ENCODE measurements at places on chromosomes 13 and 19. TPM values are rescaled to one million over a fixed set of nuclear protein-coding genes. Genes with fewer than 3 reads are reported as not detected.

DNA sequence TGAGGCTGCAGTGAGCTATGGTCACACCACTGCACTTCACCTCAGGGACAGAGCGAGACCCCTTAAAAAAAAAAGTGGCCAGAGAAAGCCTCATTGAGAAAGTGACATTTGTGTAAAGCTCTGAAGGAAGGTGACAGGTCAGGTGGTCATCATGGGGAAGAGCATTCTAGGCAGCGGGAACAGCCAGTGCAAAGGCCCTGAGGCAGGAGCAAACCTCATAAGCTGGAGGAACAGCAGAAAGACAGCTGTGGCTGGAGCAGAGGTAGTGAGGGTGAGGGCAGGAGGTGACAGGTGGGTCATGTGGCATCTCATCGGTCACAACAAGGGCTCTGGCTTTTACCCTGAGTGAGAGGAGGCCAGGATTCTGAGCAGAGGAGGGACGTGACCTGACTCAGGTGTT lies 64.4 kb downstream of the RYR1 start:
- no peak for DNase-seq

- DNase-seq: no peak
These were observed 606.6 kb downstream of the DCT start for GRCh38 chr13:93872786-93873347.

DNA sequence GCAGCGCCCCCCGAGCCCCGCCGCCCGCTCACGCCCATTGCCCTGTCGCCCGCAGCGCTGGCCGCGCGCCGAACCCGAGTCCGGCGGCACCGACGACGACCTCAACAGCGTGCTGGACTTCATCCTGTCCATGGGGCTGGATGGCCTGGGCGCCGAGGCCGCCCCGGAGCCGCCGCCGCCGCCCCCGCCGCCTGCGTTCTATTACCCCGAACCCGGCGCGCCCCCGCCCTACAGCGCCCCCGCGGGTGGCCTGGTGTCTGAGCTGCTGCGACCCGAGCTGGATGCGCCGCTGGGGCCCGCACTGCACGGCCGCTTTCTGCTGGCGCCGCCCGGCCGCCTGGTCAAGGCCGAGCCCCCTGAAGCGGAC lies 518 bp downstream of the KLF2 start:
- DNase-seq: no peak

The CGB2 gene
- not detected for total RNA-seq

DNA sequence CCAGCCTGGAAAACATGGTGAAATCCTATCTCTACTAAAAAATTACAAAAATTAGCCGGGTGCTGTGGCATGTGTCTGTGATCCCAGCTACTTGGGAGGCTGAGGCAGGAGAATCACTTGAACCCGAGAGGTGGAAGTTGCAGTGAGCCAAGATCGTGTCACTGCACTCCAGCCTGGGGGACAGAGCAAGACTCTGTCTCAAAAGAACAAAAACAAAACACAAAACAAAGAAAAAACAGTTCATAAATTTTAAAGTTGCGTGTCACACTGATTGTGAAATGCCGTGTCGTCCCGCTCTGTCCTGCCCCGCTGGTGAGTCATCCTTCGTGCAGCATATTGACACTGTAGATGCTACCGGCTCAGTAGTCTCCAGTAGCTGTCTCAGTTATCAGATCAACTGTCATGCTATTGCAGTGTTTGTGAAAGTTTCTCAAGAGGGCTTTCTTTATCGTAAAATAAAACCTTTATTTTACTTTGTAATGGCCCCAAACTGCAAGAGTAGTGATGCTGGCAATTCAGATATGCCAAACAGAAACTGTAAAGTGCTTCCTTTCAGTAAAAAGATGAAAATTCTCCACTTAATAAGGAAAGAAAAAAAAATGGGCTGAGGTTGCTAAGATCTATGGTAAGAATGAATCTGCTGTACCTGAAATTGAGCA lies 36.4 kb upstream of the IGFL1 start:
- DNase-seq: no peak

DNA sequence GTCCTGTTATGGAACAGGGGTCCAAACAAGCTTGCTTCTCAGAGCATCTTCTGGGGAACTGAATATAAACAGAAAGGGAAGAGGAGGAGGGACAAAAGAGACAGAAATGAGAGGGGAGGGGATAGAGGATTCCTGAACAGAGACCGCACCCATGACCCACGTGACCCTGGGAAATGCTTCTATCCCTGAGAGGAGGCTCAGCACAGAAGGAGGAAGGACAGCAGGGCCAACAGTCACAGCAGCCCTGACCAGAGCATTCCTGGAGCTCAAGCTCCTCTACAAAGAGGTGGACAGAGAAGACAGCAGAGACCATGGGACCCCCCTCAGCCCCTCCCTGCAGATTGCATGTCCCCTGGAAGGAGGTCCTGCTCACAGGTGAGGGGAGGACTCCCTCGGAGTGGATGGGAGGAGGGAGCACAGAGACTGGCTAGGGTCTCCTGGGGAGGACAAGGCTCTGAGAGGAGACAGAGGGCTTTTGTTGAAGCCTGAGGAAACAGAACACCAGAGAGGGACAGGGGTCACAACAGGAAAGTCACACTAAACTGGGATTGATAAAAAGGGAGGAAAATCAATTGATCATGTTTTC lies at the start of gene CEACAM6:
CEACAM6 (plus strand) TSS at position 203 of the 586 bp plus-strand sequence; CDS start at position 312, 109 bp downstream.
- no peak for DNase-seq

The DIRAS1 gene
- total RNA-seq: 0.77 TPM

DNA sequence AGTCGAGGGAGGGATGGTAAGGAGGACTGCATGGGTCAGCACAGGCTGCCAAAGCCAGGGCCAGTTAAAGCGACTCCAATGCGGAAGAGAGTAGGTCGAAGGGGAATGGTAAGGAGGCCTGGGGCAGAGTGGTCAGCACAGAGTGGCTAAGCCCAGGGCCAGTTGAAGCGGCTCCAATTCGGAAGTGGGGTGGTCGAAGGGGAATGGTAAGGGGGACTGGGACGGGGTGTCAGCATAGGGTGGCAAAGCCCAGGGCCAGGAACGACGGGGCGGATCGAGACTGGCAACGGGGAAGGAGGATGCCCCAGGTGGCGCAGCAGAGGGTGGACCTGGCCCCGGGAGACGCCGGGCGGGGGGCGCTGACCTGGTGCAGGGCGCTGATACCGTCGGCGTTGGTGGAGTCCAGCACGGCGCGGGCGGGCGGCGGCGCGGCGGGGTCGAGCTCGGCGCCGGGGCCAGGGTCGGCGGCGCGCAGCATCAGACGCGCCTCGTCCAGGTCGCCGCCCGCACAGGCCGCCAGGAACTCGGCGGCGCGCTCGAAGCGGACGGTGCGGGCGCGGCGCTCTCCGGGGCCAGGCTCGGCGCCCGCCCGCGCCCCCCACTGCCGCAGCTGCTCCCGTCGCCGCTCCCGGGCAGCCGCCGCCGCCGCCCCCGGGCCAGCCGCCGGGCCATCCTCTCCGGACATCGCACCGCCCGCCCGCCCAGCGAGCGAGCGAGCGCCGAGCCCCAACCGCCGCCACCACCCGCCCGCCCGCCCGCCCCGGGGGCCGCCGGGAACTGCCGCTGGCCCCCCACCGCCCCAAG lies at the start of gene PPP1R12C:
PPP1R12C (minus strand) TSS at position 779 of the 804 bp plus-strand sequence; CDS start at position 685, 94 bp downstream.
- DNase-seq: peak; percentile 16

DNA sequence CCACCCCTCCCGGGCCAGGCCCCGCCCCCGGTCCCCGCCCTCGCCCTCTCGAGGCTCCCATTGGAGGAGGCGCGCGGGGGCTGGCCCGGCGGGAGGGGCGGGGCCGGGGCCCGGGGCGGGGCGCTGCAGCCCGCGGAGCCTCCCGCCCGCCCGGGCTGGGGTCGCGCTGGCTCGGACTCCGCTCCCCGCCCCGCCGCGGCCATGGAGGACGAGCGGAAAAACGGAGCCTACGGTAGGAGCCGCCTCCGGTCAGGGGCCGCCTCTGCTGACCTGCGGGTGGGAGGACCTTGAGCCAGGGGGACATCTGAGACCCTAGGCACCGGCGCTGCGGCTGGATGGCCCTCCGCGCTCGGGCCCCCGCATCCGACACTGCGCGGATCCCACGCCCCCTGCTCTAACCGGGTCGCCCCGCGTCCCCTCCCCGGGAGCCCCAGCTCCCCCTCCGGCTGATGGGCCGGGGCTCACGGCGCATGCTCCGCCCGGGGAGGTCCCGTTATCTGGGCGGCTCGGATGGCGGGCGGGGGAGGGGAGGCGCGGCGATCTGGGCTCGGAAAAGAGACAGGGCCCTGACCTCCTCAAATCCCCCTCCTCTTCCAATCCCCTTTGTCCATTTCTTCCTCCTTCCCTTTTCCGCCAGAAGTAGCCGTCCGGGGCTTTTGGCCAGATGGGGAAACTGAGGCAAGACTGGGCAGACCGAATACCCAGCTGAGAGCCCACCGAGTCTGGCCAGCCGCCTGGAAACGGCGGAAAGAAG lies 15.4 kb upstream of the AP1M2 start:
- peak; percentile 97 for DNase-seq

The MADCAM1 gene
- total RNA-seq: 1.2 TPM

DNA sequence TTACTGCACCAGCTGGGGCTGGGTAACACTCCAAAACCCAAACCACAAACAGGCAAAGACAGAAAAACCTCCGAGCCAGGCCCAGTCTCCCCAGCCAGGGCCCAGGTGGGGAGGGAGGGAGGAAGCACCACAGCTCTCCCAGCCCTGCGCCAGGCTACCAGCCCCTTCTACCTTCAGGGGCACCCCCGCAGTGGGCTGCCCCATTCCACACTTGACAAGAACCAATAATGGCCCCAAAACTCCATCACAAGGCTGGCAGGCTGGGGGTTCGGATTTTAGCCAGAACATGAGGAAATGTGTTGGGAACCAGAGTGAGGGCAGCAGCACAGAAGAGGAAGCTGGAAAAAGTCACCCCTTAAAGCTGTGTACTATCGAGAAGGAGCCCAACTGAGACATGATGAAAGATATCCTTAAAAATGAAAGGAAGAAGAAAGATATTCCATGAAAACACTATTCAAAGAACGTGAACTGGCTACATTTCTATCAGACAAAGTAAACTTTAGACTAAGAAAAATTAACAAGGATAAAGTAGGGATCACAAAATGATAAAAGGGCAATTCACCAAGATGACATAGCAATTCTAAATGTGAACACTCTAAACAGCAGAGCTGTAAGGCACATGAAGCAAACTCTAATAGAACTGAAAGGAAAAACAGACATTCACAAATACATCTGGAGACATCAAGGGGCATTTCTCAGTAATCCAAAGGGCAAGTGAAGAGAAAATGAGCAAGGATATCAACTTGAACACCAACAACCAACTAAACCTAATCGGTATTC lies 12.9 kb downstream of the TUBGCP3 start:
- DNase-seq: no peak

GRCh38 chr13:105914291-105915036 lies 621.0 kb downstream of the EFNB2 start:
- no peak for DNase-seq

- peak; percentile 65 for DNase-seq
These were observed 811 bp downstream of the ARMC6 start for GRCh38 chr19:19034204-19034624.

DNA sequence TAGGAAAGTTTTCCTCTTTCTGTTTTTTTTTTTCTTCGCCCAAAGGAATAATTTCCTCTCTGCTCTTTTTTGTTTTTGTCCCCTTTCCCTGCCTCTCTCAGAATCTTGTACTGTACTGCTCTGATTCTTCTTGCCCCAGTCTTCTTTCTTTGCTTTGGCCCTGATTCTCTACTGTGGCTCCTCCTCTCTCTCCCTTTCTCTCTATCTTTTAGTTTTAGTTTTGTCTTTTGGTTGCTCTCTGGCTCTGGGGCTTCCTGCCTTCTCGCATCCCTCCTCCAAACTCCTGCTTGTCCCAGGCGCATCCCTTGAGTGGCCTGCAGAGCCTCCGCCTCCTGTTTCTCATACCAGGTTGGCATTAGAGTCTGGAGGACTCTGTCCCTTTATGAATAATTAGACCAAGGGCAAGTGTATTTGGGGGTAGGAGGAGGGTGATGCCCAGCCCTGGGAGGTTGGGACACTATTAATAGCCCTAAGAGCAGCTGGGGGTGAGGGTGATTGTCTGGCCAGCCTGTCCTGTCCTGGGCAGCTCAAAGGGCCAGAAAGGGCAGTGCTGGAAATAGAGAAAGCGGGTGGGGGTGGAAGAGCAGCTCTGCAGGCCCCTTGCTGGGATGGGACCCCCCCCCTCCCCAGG lies 39.1 kb downstream of the LYL1 start:
- DNase-seq: no peak

The COX7A1 gene
- total RNA-seq: not detected

The ESD gene
- total RNA-seq: 64.1 TPM

The IFNL1 gene
- not detected for total RNA-seq

DNA sequence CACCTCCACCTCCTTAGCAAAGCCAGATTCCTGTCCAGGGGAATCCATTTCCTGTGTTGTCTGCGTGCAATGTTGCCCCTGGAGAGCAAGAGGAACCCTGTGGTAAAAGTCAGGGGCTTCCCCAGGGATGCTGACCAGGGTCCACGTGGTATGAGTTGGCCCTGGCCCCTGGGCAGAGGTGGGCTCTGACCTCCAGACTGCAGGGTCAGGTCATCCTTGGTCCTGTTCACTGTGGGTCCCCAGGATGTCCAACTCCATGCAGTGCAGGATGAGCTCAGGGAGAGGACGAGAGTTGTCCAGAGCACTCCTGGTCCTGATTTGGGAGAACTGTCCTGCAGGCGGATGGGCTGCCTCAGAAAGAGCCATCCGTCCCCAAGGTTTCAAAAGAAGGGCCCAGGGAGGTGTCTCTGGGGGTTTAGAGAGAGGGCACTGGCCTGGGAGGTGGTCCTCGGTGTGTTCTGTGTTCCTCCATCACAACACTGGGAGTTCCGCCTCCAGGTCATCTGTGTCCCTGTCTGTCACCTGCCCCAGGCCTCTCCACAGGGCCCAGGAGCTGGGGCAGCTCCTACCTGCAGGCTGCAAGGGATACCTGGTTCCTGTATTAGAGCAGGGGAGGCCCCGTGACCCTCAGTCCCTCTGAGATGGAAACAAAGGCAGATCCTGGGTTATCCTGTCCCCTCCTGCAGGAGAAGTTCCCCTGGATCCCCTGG lies 1.2 kb upstream of the CEACAM4 start:
- DNase-seq: no peak

GRCh38 chr19:41956621-41957020 lies 2.5 kb downstream of the RABAC1 start:
- no peak for DNase-seq

DNA sequence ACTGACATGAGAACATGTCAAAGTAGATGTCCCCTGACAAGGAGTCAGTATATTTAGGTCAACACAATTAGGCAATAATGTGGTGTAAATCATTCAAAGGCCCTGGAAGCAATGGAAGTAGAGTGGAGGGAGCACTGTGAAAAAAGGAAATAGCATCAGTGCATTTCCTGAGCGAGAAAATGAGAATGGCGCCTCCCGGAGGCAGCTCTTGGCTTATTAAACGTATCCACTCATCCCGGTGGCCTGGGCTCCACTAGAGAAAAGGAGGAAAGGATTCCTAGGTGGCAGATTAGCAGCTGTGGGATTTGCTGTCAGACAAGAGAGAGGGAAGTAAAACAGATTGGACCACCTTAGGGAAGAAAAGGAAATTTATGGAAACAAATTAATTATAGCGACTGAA lies 173.7 kb upstream of the TMTC4 start:
- no peak for DNase-seq

- peak; percentile 25 for DNase-seq
These were observed at the start of gene LRFN3 for GRCh38 chr19:35935911-35936737. Gene LRFN3, plus strand, starts transcription at chr19:35936374. Its CDS starts 3,052 bp downstream, at chr19:35939426.

DNA sequence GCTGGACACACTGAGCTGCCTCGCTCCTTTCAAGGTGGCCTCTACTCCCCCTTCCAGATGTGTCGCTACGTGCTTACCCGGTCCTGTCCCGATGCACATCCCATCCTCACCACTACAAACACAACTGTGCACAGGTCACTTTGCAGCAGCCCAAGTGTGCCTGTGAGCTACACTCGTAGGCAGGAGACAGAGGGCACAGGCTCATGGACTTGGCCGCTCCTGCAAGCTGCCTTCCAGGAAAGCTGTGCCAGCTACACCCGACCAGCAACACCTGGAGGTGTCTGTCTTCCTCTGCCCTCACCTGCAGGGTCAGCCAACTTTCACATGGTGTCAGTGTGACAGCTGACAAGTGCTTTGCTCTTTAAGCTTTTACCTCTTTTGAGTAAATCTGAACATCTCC lies 15.4 kb downstream of the CARS2 start:
- no peak for DNase-seq

Data from naive thymus-derived CD8-positive, alpha-beta T cell (primary cell).